ENCODE measurements at places on chromosomes 12 and 14.

DNA sequence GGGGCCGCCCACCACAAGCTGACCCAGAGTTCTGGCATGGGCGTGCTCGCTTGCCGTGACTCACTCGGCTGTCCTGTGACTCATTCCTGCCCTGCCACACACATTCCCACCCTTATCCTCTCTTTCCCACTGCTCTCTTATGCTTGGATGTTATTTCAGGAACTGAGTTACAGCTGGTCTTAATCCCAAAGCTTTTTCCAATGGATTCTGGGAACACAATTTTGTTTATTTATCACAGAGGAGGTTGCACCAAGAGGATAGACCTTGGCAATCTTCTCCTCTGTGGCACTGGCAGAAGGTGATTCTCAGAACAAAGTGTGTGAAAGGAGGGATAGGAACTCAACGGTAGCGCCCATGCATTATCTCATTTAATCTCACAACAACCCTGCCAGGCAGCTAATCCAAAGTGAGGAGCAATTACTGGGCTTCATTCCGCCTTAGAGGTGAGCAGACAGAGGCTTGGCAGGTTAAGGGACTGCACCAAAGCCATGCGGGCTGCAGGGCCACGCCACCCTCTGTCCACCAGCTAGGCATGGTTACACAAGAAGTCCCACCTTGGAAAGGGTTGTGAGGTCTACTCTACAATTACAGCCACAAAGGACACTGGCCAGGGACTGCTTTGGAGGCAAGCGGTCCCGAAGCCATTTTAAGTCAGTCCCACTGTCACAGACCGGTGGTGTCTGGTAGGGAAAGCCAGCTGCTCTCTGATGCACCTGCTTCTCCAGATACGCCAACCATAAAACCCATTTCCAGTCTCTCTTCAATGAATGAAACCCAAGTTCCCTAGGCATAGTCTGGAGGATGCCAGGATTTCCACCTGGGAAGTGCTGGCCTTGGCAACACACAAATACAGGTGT, 32.9 kb downstream of the SYNE3 start:
- no peak for DNase-seq

DNA sequence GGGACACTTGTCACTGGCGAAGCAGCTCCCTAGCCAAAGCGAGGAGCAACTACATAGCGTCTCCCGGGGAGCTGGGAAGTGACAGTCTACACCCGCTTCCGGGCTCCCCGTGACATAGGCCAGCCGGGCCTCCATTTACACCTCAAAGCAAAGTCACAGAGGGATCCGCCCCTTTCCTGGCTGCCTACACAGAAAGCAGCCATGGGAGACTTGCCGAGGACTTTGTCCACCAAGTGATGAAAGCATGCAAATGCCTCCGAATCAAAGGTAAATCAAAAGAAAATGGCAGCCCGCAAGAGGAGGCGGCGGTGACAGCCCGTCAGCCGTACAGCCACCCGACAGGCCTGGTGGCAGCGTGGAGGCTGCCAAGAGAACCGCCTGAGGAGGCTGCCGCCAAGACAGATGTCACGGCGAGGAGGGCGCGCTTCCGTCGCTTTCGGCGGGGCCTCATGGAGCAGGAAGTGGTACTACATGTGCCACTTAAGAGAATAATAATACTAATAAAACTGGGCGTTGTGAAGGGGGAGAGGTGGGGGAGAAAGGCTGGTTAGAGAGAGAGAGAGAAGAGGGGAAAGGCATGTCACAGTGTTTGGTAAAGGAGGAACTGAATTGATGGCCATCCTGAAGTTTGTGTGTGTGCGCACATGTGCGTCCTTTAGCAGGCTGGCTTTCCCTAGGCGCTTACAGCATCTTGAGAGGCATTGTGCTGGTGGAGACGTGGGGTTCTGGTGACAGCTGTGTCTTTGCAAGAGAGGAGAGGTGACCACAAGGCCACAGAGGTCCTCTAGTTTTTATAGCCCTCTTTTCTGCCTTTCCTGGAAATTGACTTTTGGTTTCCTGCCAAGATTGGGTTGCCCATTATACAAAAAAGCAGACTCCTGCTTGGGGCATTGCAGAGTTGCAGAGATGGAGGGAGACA, 661.7 kb downstream of the VRK1 start:
- peak; percentile 68 for DNase-seq

- peak; percentile 8 for DNase-seq
These were observed 727 bp downstream of the LDHB start for GRCh38 chr12:21656905-21657325.

DNA sequence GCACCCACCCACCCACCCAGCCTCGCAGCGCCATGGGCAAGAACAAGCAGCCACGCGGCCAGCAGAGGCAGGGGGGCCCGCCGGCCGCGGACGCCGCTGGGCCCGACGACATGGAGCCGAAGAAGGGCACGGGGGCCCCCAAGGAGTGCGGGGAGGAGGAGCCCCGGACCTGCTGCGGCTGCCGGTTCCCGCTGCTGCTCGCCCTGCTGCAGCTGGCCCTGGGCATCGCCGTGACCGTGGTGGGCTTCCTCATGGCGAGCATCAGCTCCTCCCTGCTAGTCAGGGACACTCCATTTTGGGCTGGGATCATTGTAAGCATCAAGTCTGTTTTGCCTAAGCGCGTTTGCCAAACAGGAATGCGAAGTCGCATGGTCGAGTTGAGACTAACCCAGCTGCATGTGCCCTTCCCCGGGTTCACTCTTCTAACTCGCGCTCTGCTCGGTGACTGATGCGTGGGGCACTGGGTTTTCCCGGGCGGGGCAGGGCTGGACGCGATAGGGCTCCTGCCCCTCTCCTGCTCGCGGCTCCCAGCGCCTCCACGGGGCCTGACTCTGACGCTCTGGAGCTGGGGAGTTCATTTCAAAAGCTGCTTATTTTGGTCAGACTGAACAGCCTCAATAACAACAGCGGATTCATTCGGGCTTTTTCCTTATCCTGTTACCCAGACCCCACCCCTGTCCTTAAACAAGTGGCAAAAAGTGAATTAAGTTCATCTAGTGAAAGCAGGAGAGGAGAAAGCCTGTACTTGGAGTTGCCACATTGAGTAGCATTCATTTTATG, 458 bp downstream of the SSPN start:
- no peak for DNase-seq

GRCh38 chr12:115362339-115362976, 678.5 kb upstream of the TBX3 start:
- no peak for DNase-seq

DNA sequence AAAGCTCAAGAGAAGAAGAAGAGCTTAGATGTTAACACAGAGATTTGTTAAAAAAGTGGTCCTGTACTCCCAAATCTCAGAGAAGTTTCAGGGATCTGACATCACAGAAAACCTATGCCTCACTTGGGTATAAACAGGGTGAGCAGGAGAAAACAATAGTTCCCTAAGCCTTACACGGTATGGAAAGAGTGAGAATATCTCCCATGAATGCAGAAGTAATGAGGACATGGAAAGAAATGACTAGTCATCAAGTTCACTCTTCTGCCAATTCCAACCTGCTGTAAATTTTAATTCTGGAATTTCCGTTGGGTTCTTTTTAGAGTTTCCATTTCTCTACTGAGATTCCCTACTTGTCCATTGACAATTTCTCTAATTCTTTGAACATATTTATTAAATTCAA, 6.2 kb upstream of the PTGER2 start:
- no peak for DNase-seq

- DNase-seq = no peak
These were observed 88.1 kb downstream of the CHST11 start for GRCh38 chr12:104544836-104545235.

DNA sequence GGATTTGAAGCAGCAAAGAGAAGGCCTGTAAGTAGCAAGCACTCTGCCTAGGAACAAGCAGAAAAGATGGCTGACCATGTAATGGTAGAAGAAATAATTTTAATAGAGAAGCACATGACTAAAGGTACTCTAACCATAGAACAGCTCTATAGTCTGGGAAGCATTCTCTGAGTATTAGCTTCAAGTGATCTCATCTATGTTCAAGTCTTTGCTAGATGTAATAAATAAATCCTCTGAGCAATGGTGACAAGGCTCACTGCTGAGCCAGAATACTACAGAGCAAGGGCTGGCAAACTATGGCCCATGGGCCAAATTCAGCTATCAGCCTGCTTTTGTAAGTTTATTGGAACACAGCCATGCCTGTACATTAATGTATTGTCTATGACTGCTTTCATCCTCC, 84.8 kb downstream of the PEBP1 start:
- DNase-seq = no peak

DNA sequence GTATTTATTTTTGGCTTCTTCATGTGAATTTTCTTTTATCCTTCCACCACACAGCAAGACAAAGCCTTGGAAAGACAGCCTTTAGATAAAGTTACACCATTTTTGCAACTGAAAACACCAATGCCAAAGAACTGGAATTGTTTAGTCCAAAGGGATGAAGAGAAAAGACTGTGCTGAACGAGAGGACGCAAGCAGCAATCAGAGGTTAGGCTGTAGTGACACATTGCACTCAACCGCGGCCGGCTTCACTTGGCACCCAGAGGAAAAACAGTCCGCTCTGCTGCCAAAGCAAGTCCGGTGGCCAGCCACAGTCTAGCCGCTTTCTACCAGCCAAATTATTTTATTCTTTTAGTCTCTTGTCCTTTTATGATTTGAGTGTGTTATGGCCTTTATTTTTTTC, 49.1 kb upstream of the KCNJ8 start:
- DNase-seq = no peak

DNA sequence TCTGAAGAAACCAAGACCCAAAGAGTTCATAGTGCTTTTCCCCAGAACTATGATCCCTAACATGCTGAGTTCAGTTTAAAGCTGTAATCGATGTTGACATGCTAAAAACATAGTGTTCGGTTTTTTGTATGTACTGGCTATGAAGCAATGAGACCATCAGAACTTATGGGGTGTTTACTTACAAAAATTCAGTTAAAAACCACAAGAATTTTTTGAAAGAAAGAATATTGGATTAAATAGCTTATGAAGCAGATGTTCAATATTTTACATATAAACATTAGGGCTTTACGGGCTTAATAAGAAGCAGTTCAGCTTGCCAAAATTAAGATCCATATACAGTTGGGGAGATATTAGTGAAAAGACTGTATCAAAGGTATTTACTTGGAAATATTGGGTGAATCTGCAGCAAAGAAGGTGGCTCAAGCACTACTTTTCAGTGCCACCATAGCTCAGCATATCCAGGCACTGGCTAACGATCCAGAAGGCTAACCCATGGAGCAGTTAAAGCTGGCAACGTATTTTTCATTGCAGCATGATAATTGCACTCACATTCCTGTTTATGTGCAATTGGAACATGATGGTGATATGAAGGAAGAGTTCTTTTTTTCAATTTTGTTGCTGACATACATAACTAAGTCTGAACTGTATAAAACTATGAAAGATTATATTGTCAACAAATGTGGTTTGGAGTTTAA, 125.9 kb downstream of the EFCAB11 start:
- no peak for DNase-seq

GRCh38 chr12:31568498-31568897, 22.4 kb downstream of the DENND5B start:
- no peak for DNase-seq

- DNase-seq = no peak
These were observed 32.3 kb downstream of the BHLHE41 start for GRCh38 chr12:26092346-26093105.

DNA sequence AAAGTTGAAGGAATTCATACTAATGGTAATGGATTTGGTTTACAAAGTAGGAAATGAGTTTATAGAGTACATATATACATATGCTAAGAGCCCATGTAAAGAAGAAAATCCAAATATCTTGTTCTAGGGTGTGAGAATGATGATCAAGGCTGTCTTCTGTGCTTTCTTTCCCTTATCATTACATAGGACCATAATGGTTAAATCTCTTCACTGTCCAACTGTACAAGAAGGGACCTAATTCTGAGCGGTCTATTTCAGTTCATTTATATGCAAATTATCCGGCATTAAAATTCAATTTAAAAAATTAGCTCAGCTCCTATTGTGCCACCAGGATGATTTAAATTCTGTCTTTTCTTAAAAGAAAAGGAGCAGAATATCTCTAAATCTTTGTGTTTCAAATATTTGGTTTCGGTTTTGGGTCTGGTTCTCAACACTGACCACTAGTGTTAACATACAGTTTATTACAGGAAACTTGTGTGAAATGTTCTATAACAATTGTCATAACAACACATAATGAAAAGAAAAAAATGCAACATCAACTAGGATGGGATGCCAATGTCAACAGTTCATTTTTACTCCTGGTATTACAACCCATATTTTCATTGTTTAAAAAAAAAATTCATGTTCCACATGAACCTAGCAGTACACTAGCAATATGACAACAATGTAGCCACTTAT, 16.8 kb downstream of the OR4K1 start:
- DNase-seq = no peak

DNA sequence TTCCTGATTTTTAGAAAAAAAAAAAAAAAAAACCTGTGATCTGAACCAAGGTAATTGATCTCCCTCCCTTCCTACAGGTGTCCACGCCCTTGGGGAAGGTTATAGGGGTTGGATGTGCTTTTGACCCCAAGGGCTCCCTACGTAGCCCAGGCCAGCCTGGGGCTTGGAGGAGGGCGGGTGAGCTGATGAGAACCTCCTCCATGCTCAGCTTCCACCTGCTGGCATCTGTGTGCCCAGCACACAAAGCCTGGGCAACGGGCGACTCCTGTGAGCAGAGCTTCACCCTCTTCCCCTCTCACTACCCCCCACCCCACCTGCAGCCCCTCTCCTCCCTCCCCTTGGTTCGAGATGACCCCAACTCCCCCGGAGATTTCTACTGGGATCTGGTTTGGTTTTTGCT, 25.3 kb upstream of the INF2 start:
- no peak for DNase-seq

GRCh38 chr14:37583358-37584210, 11.5 kb downstream of the FOXA1 start:
- DNase-seq = no peak

DNA sequence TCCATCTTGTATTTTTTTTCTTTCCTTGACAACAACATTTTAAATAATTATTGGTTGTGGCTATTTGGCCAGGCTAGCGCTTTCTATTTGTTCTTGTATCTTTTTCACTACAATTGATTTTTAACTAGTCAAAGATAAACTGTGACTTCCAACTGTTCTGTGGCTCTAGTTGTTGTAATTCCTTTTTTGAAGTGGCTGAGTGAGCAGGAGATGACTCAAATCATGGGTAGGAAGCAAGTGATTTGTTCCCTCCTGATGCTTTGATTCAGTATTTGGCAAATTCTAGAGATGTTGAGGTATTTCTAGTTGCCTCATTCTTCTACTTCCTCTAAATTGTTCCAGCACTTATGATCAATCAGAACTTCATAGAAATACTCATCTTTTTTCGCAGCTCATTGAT, 633.5 kb downstream of the RERGL start:
- no peak for DNase-seq

- peak; percentile 21 for DNase-seq
These were observed 101.9 kb downstream of the RIN3 start for GRCh38 chr14:92615451-92615850.

DNA sequence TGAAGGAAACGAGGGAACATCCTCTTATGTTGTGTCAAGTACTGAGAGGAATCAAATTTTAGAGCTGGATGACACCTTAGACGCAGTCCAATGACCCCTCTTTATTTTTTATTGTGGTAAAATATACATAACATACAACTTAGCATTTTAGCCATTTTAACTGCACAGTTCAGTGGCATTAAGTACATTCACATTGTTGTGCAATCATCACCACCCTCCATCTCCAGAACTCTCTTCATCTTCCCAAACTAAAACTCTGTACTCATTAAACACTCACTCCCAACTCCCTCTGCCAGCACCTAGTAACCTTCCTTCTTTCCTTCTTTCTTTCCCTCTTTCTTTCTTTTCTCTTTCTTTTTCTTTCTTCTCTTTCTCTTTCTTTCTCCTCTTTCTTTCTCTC, 97.2 kb upstream of the SLC24A4 start:
- no peak for DNase-seq

GRCh38 chr14:103156651-103157378, 33.6 kb downstream of the TNFAIP2 start:
- DNase-seq = no peak

- no peak for DNase-seq
These were observed 3.5 kb downstream of the GSTZ1 start for GRCh38 chr14:77324289-77324688.

All from stimulated activated CD4-positive, alpha-beta T cell treated with anti-CD3 and anti-CD28 coated beads, TNF-alpha, amount 100 ng/mL, for 4 hours (primary cell).